Small intestine (tissue), 16 donors: ENCODE measurements at places on chromosomes 4 and X.
A peak's percentile ranks its signal among the peaks of the same experiment; 100 is the strongest.

- no peak for DNase-seq
Measured at GRCh38 chrX:120426599-120426998, 42.5 kb downstream of the LAMP2 start.

GRCh38 chr4:3127112-3127511 is 52.6 kb downstream of the HTT start:
- no peak for DNase-seq

- DNase-seq: no peak
Measured at GRCh38 chrX:101229170-101229569, 9.6 kb downstream of the DRP2 start.

DNA sequence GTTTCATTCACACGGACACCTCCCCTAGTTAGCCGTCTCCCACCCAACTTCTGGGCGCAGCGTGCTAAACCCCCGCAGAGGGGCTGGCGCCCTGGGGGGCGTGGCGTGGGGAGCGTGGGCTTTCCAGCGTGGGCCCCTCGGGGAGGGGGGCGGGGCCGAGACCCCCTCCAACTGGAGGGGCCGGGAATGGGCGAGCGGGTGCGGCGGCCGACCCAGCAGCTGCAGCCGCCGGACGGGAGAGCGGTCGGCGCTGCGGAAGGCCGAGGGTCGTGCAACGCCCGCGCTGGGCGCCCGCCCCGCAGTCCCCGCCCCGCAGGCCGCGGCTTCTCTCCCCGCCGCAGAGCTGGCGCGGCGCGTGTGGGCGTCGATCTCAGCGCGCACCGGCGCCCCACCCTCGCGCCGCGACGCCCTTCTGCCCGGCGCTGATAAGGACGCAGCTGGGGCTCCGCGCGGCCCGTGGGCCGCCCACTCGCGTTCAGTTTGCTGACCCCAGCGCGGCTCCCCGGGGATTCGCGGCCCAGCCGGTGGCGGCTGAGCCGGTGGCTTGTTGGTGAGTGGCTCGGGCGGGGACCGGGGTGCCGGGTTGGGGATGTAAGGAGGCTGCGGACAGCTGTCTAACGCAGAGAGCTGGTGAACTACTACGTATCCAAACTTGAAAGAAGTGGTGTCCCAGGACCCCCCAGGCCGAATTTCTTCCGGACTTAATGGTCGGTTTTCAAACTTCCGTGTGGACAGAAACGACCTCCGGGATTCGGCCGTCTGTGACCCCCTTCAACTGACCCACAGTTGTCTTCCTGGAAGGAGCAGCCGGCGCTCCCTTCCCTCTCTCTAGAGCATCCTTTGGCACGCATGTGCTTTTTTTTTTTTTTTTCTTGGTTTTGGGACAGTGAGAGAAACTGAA is 1.5 kb downstream of the FHDC1 start:
- peak; percentile 68 for DNase-seq

DNA sequence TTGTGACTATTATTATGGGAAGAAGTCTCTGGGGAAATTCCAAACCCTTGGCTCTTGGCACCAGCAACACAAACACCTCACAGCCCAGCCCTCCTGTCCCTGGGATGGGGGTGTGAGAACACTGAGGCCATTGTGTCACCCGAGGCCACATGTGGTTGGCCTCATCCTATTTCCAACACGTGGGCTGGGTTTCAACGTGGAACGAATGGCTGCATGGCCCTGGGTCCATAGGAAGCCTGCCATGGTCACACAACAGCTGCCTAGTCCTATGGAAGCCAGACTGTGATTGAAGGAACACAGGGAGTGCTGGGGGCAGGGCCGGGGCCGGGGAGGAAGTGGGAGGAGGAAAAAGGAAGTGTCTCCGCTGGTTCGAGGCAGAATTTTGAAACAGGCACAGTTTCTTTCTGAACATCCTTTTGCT is 10.0 kb downstream of the CLCN4 start:
- no peak for DNase-seq

GRCh38 chr4:139884438-139884837 is 218.8 kb downstream of the MGST2 start:
- no peak for DNase-seq

DNA sequence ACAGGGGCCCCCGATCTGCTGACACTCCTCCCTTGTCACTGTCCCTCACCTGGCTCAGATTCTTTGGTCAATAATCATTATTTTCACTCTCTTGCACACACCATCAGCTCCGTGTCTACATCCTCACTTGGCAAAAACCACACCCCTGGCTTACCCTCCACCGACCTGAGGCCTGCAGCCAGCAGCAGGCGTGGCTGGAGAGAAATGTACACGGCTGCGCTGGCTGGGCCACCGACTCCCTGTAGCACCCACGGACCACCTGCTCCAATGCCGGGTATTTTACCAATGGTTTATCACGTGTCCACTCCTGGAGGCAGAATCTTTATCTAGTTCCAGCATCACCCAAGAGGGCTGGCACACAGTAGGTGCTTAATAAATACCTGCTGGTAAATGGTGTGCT is 98.4 kb downstream of the WFS1 start:
- DNase-seq: no peak

DNA sequence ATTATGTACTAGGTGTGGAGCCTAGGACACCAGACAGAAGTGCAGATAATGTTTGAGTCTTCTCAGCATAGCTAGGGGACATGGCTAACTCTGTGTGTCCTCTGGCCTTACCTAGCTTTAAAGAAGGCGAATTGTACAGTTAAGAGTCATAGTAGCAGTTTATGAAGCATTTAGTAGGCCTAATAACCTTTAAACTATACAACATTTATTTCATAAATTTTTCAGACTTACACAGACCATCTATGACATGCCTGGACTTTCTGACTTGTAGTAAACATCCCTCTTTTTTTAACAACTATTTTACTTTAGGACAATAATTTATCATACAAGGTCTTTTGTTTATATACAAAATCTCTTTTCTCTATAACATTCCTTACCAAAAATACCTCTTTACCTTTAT is 37.4 kb downstream of the ETNPPL start:
- no peak for DNase-seq

DNA sequence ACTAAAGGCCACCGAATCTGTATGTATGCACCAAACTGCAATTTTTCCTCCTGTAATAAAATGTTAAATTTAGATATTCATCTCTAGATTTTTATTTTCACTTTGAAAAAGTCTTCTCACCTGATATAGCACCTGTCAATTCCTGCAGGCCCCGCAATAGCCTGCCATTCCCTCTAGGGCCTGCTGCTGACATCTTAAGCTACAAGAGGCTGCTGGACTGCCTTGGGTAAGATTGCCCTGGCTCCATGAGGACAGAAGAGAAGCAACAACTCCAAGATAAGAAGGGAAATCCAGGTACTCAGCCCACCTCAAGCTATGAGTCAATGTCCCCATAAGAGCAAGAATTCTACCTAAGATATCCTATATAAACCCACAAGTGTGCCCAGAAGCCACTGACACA is 230.2 kb upstream of the AGTR2 start:
- DNase-seq: no peak

DNA sequence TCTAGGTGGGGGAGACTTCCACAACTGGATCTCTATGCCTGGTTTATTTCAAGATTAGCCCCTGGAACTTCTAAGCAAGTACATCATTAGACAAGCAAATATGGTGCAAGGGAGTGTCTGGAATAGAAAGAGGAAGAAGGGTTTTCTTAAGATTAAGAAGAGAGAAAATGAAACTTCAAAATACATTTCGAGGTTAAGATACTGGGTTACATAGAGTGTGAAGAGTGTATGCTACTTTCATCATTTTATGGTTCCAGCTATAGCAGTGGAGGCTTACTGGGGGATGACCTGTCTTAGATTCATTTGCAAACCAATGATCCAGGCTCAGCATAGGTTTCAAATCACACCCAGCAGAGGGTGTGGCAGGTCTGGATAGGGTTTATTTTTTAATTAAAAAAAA is 144.4 kb upstream of the GATB start:
- no peak for DNase-seq

DNA sequence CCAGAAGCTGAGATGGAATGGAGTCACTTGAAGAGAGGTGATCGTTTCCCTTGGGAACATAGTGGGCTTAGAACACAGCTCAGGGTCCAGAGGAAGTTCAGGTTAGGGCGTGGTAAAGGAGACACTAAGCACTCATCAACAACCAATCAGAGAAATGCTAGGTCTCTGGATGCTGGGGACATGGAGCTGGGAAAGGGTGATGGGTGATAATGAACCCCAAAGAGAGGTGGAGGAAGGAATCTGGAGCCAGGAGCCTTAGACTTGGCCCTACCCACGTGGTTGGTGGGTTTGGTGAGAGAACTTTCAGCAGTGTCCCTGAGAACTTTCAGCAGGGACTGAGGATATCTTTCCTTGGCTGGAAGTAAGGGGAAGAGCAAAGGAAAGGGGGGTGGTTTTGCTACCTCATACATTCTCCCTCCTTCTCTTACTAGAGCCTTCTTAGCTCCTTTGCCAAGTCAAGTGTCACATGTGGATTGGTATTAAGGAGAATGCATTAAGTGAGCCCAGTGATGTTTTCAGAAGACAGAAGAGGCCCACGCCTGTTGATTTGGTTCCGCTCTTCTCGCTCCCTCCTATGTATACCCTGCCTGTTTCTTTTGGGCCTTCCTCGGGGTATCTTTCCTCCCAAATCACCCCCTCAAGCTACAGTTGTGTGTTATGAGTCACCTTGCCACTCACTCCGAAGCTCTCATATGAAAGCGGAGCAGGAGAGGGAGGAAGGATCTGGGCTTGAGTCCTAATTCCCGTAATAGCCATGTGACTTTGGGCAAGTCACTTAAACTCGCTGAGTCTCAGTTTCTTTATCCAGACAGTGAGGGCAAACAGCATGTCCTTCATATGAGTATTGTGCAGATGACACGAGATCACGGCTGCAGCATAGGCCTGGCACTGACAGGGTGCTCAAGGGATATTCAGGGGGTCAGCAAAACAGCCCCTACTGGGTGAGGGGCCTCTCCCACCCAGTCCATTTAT is 63.1 kb downstream of the TSC22D3 start:
- no peak for DNase-seq

DNA sequence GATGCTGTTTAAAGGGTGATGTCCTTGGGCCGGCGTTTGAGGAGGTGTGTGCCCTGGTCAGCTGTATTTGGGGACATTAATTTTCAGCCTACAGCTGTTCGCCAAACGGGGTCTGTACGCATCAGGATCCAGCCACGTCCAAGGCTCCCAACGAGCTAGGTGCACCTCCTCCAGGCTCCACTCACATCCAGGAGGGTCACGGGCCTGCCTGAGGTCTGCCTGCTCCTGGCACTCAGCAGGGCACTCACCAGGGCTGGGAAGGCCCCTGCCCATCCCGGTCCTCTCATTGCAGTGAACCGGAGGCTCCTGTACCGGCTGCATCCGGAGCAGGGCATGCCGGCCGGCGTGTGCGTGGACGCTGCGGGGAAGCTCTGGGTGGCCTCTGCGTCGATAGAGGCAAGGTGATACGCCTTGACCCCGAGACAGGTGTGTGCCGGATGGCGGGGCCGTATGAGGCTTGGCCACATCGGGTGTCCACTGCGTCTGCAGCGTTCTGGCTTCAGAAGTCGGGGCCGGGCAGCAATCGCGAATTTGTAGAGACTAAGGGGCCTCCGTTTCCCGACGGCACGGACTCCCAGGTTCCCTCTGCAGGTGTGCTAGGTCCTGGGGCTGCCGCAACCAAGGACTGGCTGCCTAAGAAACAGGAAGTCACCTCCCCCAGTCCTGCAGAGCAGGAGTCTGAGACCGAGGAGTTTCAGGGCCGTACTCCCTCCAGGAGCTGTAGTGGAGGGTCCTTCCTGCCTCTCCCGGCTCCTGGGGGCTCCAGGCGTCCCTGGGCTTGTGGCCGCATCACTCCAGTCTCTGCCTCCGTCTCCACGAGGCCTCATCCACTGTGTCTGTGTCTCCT is 27.5 kb upstream of the PLCXD1 start:
- DNase-seq: peak; percentile 0

DNA sequence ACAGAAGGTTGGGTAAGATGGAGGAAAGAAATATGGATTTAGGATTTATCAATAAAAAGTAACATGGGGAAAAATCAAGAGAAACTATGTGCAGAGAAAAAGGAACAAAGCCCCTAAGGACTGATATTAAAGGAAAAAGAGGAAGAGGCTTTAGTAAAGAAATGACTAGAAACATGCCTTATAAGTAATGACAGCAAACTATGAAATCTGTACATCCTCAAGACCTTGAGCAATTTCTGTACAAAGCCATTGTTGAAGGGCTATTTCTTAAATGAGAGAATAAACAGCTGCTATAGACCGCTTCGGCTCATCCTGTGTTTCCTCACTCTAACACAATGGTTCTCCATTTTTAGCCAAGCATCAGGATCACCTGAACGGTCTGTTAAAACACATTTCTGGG is 180.3 kb upstream of the ATOH1 start:
- DNase-seq: no peak

DNA sequence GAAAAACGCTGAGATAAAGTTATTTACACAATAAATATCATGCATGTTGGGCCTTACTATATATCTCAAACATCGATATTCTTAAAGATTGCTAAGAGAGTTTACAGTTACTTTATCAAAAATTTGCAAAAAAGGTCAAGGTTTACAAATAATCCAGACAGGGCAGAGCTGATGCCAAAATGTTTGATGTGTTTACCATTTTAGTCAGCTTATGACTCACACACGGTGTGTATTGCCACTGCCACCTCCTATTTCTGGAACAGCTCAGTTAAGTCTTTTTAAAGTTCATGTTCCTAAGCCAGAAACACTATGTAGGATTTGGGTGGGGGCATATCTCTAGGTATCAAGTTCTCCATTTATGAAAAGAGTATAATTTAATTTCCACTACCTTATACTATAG is 580.6 kb downstream of the INPP4B start:
- no peak for DNase-seq

DNA sequence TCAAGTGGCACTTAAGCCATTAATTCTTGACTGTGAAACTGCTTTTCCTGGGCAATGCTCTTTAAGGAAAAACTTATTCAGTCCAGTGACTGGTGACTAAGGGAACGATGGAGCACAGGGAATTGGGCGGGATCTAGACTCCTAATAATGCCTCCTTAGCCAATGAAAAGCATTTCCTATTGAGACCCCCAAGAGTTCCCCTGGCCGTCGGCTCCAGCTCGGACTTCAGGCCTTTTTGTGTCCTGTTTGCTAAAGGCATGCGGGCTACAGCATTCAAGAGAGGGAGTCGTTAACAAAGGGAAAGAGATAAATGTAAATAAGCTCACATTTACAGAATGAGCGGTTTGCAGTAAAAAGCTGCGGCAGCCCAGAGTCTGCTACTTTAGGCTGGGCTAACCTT is at the start of gene LPAR4:
Gene LPAR4, plus strand, starts transcription at position 232 of the 400 bp plus-strand sequence. CDS start 7,150 bp downstream, outside the sequence.
- peak; percentile 1 for DNase-seq

- DNase-seq: peak; percentile 90
Measured at GRCh38 chr4:76589402-76589801, 154.4 kb downstream of the SHROOM3 start.

DNA sequence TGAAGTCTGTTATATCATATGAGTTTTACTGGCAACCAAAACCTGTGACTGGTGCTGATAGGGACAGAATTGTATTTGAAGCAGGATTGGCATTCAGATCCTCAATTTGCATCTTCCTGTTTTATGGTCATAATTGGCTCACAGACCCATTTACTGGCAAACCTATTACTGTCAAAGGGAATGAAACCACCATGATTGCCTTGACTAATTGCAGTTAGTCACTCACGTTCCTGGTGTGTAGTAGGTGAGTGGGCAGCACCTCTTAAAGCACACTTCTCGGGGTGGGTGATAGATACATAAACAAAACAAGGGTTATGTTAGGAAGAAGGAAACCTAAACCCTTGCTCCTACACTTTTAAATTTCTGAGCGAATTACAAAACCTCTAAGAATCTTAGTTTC is 81.0 kb downstream of the PPEF2 start:
- DNase-seq: no peak

- DNase-seq: peak; percentile 21
Measured at GRCh38 chrX:11666164-11666563, 444 bp upstream of the ARHGAP6 start.
